ENCODE measurements at places on chromosomes 1 and 21.

DNA sequence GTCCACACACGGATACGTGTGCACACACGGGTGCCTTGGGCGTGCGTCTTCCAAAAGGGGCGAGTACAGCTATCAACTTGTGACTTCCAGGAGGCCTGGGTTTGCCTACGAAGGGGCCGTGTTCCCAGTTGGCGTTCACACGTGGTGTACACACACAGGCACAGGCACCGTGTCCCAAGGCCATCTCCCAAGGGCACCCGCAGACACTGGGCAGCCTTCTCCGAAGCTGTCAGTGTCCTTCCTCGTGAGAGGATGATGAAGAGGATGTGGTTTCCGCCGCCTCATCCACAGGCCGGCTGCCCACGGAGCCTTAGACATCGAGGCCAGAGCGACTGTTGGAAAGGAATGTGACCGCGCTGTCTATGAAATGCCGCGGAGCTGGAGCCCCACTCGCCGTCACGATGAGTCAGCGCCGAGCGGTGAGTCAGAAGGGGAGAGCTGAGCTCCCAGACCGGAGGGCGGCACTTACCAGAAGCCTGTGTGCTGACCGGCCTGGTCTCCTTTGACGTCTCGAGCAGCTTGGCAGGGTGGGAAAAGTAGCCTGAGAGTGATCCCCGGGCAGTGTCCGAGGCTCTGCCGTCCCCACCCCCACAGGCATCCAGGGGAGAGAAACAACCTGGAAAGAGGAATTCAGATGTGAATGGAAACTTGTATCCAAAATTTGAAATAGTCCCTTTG lies 141.4 kb upstream of the ARHGEF16 start:
- DNase-seq: no peak

DNA sequence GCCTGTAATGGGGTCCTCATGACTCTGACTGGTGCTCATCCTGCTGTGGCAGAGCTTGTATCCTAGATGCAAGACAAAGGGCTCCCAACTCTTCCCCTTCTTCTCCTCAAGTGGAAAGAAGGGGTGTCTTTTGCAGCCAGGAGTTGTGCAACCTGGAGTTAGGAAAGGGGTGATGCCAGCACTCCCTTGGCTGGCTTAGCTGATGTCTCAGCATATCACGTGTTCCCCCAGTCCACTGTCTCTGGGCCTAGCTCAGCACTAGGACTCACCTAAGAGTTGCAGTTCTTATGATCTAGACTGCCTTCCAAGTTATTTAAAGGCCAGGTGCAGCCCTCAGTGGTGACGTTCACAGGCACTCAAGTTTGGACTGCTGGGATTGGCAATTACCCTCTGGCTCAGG lies 146.2 kb upstream of the GORAB start:
- no peak for DNase-seq

- no peak for DNase-seq
Measured at GRCh38 chr1:25107643-25108010, 124.7 kb downstream of the SYF2 start.

- no peak for DNase-seq
Measured at GRCh38 chr21:28419811-28420210, 572.9 kb downstream of the LTN1 start.

GRCh38 chr21:29125191-29125590 lies 5.3 kb upstream of the MAP3K7CL start:
- DNase-seq: no peak

DNA sequence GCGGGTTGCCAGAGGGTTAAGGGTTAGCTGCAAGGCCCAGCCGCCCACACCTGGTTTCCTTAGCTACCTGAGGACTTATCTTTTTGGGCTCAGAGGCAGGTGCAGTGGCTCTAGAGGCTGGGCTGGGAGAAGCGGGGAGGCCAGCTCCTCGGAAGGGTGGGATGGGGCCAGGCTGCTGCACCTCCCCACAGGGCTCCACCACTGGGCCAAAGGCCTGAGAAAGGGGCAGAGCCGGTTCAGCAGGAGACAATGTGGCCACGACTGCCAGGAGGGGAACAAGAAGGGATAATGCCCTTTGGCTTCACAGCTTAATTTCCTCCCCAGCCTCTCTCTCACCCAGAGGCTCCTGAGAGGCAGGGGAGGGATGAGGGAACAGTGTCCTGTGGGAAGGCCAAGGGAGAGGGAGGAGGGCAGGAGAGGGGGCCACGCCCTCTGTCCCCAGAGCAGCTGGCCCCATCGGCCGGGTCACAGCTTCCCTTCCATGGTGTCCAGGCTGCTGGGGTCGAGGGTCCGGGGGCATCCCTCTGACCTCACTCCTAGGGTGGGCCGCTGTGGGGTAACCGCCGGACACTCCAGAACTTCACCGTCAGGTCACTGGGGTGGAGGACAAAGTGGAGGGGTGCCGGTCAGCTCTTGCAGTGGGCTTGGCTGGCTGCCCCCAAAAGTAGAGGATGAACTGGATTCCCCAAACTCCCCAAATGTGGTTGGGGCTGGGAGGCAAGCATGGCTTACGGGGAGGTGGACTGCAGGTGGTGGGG lies 50.4 kb downstream of the KIF21B start:
- no peak for DNase-seq

DNA sequence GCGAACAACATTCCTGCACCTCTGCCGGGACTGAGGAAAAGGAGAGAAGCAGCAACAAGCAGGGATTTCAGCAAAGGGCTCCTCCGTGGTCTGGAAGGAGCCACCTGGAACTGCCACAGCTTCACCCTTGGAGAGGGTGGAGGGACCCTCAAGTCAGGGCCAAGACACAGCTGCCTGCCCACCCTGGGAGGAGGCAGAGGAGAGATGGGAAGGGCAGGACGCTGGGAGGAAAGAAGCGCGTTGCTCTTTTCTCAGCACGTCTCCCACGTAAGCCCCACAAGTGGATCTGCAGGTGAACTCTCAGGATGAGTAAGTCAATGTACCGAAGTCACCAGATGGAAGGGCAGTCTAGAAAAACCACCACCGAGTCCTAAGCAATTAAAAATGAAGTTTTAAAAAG lies 39.6 kb downstream of the SLC19A1 start:
- no peak for DNase-seq

GRCh38 chr1:30847358-30847972 lies 61.1 kb downstream of the SDC3 start:
- no peak for DNase-seq

GRCh38 chr21:37566790-37567615 lies 200.4 kb downstream of the DYRK1A start:
- no peak for DNase-seq

- no peak for DNase-seq
Measured at GRCh38 chr1:154773551-154773950, 96.5 kb downstream of the KCNN3 start.

DNA sequence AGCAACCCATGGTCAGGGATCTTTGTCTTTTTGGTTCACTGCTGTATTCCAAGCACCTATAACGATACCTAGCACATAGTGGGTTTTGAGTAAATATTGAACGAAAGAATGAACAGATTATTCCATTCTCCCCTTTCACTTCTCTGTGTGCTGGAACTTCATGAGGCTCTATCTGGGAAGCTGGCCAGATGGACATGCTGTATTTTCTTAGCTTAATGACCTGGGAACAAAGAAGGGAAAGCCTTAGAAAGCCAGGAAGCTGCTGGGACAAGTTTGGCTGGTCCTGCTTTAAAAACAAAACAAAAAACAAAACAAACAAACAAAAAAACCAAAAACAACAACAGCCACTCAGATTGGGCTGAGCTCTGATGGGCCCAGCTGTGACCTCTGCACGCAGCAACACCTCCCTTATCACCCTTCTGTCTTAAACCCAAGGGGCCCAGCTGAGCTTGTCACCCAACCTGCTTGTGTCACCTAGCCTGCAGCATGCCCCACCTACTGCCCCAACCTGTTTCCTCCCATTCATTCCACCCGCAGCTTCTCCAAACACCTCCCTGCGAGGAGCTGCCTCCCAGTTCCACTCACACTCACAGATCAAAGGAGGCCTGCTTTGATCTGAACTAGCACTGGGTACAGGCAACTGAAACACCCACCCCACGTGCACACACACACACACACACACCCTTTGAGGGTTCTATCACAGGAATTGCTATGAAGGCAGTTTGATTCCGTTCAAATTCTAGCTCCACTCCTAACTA lies 37.1 kb downstream of the SLC30A1 start:
- no peak for DNase-seq

GRCh38 chr21:46448108-46448507 lies 10.6 kb upstream of the DIP2A start:
- DNase-seq: no peak

DNA sequence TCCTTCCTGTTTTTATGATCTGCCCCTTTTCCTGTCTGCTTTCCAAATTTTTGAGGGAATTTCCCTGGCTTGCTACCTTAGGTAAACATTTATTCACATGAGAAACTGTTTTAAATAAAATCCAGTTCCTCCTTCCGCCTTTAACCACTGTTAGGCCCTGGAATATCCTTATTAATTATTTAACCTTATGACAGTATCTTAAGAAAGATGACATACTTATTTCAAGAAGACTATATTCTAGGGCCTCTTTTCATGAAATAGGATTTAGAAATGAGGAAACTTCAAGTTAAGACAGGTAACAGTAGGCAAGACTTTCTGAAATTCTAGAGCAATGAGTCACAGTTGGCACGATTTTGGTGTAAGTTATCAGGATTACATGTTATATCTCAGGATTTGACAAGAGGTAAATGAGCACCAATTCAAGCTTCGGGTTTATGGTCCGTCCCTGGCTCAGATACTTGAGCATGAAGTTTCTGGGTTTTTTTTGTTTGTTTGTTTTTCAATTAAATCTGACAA lies 2.0 kb upstream of the TNFSF18 start:
- DNase-seq: no peak

- DNase-seq: no peak
Measured at GRCh38 chr1:231337043-231337471, 595 bp downstream of the EXOC8 start.

DNA sequence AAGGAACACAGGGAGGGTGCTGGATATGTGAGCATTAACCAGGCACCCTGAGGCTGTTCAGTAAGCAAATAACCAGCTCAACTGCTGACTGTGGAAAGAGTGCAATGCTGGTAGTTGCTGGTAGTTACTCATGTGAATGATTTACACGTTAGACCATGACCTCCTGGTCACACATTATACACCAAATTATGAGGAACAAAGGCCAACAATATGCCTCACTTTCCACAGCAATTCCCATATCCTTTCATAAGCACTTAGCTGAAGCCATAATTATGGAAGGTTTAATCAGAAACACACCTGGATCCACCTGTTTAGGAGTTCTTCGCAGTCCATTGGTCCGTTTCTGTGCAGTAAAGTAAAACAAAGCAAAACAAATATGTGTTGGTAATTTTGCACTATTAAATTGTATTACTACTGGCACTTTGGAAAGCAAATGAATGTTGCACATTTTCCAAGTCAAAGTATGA lies 281.8 kb downstream of the VAV3 start:
- DNase-seq: no peak

- no peak for DNase-seq
Measured at GRCh38 chr1:59128239-59128736, 168.6 kb upstream of the FGGY start.

DNA sequence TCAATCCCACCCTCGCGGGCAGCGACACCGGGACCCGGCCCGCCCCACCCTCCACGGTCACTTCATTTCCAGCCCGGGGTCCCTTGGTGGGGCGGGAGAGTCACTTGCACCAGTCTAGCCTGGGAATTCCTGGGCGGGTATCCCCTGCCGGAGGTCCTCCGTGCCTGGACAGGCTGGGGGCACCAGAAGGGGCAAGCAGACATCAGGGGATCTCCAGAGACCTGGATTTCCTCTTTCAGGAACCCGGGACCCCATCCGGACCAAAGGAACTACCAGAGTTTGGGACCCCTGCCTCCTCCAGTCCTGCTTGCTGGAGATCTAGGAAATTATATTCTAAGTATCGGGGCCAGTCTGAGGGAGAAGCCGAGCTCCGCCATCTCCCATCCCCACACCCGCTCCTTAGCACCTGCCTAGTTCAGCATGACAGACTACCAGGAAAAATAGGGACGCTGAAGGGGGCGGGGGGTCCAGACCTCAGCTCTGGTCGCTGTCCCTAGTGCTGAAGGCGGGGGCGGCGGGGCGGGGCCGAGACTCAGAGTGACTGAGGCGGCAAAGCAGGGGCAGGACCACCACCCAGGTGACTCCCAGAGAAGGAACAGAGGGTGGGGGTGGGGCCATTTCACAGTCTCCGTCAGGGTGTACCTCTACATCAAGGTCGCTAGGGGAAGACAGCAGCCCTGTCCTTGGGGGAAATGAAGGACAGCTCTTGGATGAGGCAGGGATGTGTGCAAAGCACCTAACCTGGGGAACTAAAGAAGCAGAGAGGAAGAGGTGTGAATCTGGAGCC lies 832 bp downstream of the HCN3 start:
- DNase-seq: peak; percentile 52

DNA sequence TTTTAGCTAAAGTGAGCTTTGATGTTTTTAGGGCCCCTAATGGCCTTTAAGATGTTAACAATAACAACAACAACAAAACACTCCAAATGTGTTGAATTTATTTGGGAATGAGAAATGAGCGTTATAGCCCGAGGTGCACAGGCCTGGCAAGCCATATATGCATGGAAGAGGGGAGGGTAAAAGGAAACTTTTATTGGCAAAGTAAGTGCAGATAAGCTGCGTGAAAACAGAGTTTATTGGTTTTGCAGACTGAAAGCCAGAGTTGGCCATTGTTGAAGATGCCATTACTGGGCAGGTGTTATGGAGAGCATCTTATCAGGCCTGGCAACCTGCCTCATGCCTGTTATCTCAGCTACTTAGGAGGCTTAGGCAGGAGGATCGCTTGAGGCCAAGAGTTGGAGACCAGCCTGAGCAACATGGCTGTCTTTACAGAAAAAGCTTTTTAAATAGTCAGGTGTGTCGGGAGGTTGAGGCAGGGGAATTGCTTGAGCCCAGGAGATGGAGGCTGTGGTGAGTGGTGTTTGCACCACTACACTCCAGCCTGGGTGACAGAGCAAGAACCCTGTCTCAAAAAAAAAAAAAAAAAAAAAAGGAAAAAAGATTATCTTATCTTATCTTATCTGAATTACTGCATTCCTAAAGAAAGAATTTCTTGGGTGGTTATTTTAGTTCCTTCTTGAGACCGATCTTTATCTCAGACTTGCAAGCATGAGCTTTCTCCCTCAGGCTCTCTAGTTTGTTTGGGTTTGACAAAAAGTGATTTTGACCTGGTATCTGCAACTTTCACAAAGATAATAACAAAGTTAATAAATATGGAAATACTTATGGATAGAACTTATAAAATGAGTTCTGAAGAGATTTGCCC lies 1.7 kb downstream of the PATJ start:
- DNase-seq: no peak

GRCh38 chr1:2508751-2509150 lies 17.6 kb downstream of the PANK4 start:
- DNase-seq: no peak

DNA sequence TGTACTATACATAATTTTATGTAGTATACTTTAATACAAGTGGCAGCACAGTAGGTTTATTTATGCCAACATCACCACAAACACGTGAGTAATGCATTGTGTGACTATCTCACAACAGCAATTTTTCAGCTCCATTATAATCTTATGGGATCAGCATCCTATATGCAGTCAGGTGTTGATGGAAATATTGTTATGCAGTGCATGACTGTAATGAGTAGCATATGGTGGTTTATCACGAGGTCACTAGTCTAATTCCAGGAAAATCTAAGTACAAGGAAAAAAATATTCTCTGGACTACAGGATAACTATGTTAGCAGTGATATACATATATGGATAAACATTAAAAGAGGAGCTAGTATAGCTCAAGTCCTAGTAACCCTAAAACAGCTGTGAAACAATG lies 69.0 kb downstream of the ATP1B1 start:
- DNase-seq: no peak

Data from activated CD4-positive, alpha-beta T cell treated with anti-CD3 and anti-CD28 coated beads, Interleukin-2, amount 50 U/mL, for 24 hours (primary cell).